ENCODE measurements at places on chromosomes 12 and 14.

- no peak overlapping the region for H3K27ac ChIP-seq
- H3K4me1 ChIP-seq: no peaks in the 10 kb centered on the region
- no peak overlapping the region for H3K4me3 ChIP-seq
- H3K27me3 ChIP-seq: no peaks in the 10 kb centered on the region
Observed at GRCh38 chr12:12774791-12775190, 10.7 kb upstream of the APOLD1 start.

DNA sequence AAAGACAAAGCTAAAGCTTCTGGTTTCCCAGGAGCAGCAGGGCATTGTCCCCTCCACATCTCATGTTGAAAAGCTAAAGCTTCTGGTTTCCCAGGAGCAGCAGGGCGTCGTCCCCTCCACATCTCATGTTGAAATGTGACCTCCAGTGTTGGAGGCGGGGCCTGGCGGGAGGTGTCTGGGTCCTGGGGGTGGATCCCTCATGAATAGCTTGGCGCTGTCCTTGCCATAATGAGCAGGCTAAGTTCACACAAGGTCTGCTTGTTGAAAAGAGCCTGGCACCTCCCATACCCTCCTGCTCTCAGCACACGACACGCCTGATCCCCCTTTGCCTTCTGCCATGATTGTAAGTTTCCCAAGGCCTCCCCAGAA, 123.7 kb downstream of the PIWIL1 start:
- no peaks in the 10 kb centered on the region for H3K4me1 ChIP-seq
- no peaks in the 10 kb centered on the region for H3K36me3 ChIP-seq
- no peak overlapping the region for H3K27ac ChIP-seq
- no peaks in the 10 kb centered on the region for H3K27me3 ChIP-seq
- H3K4me3 ChIP-seq: no peak overlapping the region

GRCh38 chr12:123854918-123855317, 92.8 kb downstream of the DNAH10 start:
- H3K27me3 ChIP-seq: peaks cover 8% of the 10 kb centered on the region
- H3K36me3 ChIP-seq: no peaks in the 10 kb centered on the region
- H3K4me1 ChIP-seq: no peaks in the 10 kb centered on the region
- H3K4me3 ChIP-seq: no peak overlapping the region

DNA sequence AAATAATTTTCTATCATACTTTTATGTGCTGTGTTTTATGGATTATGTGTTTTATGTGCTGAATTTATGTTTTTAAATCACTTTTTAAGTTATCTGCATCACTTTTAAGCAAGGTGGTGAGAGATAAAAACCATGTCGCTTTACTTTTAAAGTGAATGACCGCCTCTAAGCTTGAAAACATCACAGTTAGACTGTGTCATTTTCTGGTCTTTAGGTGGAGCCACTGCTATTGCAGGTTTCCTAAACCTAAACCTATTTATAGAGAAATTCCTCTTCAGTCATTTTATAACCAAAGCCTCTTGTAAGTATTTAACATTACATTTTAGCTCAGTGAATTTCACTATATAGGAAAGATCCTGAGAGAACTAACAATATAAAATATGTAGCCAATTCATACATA, 21.0 kb upstream of the MDM2 start:
- H3K4me1 ChIP-seq: no peaks in the 10 kb centered on the region
- no peak for DNase-seq
- no peak overlapping the region for H3K4me3 ChIP-seq

GRCh38 chr14:22478670-22479069, 110.4 kb downstream of the DAD1 start:
- no peaks in the 10 kb centered on the region for H3K4me1 ChIP-seq
- peak overlapping the region; percentile 86 for H3K27ac ChIP-seq
- peak overlapping the region; percentile 75 for H3K4me3 ChIP-seq
- H3K36me3 ChIP-seq: peaks cover 30% of the 10 kb centered on the region
- H3K27me3 ChIP-seq: no peaks in the 10 kb centered on the region

DNA sequence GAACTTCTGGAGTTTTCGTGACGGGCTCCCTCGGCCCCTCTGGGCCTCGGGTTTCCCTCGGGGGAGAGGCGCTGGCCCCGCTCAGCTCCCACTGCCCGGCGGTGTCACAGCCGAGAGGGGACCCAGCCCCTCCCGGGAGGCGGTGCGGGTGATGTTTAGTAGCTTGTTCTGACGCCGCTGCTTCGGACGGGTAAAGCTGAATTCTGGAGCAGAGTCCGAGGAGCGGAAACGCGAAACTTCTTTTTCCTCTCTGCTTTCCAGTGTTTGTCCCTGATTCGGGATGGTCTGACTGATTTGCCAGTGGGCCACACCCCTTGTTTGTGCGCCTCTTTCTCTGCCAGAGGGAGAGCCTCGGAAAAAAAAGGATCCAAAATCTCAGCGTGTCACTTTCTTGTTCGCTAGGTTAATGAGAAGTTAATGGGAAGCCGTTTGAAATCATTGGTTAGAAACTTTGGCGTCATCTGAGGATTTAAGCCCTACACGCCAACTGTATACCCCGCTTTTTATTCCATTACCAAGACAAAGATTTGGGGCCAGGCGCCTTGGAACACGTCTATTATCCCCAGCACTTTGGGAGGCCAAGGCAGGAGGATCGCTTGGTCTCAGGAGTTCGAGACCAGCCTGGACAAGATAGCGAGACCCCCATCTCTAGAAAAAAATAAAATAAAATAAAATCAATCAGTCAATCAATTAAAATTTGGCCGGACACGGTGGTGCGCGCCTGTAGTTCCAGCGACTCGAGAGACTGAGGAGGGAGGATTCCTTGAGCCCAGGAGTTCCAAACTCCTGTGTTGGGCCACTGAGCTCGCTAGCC, 756 bp downstream of the TULP3 start:
- no peaks in the 10 kb centered on the region for H3K27me3 ChIP-seq
- H3K36me3 ChIP-seq: peaks cover 38% of the 10 kb centered on the region
- H3K4me1 ChIP-seq: peaks cover 38% of the 10 kb centered on the region
- no peak for DNase-seq

DNA sequence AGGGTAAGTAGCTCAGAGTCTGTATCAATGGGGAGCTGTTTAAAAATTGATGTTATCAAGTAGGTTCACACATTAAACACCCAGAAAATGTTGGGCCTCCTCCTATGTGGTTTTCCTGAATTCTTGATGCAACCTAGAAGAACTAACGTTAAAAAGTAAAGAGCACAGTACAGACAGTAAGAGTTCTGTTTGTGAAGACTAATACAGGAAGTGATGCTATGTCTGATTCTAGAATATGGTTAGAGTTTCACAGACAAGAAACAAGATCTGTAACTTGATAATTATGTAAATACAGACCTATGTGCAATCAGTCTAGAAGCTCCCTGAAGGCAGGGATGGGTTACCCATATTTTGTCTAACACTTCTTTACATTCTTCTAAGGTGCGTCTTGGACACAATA, 214.9 kb upstream of the BTG1 start:
- H3K27me3 ChIP-seq: no peaks in the 10 kb centered on the region
- DNase-seq: no peak
- peak overlapping the region; percentile 81 for H3K27ac ChIP-seq
- H3K36me3 ChIP-seq: peaks cover 48% of the 10 kb centered on the region
- peaks cover 67% of the 10 kb centered on the region for H3K4me1 ChIP-seq

- no peak overlapping the region for H3K4me3 ChIP-seq
- no peak overlapping the region for H3K27ac ChIP-seq
- peaks cover 3% of the 10 kb centered on the region for H3K4me1 ChIP-seq
Observed at GRCh38 chr14:55975281-55975910, 142.8 kb upstream of the PELI2 start.

DNA sequence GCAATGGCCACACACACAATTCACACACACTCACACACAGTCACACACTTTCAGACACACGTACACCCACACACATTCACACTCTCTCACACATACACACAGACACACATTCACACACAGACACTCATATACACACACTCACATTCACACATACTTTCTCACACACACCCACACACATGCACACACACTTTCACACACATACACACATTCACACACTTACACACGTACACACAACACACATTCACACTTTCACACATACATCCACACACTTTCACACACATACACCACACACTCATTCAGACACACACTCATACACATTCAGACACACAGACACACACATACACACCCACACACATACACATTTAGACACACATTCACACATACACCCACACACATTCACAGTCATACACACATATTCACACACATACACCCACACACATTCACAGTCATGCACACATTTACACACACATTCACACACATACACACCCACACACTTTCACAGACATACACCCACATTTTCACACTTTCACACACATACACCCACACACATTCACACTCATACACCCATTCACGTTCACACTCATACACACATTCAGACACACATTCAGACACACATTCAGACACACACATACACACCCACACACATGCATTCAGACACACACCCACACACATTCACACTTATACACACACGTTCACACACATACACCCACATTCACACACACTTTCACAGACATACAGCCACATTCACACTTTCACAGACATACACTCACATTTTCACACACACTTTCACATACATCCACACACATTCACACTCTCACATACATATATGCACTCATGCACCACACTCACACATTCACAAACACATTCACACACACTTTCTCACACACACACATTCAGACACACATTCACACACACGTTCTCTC, 52.6 kb upstream of the C14orf180 start:
- H3K27me3 ChIP-seq: peaks cover 12% of the 10 kb centered on the region
- H3K36me3 ChIP-seq: no peaks in the 10 kb centered on the region
- no peak for DNase-seq
- H3K4me1 ChIP-seq: peaks cover 5% of the 10 kb centered on the region

DNA sequence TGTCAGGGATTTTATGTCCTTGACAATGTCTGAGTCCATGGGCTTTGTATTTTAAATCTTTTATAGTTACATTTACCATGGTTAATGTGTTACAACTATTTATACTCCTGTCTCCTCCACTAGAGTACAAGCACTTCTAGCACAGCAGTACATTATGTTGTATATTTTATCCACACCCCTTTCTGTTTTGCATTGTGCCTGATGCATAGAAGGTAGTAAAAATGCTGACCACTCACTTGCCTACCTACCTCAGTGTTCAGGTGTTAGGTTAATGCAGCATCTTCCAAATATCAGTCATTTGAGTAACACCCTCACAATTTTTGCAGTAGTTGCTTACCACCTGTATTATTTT, 31.1 kb upstream of the SLC38A2 start:
- H3K27ac ChIP-seq: no peak overlapping the region
- peaks cover 60% of the 10 kb centered on the region for H3K4me1 ChIP-seq
- H3K36me3 ChIP-seq: no peaks in the 10 kb centered on the region
- H3K27me3 ChIP-seq: no peaks in the 10 kb centered on the region
- DNase-seq: no peak

GRCh38 chr12:132986885-132987225, 688 bp downstream of the ZNF26 start:
- H3K36me3 ChIP-seq: peaks cover 65% of the 10 kb centered on the region
- H3K27ac ChIP-seq: peak overlapping the region; percentile 97
- DNase-seq: no peak
- peaks cover 32% of the 10 kb centered on the region for H3K4me1 ChIP-seq
- H3K4me3 ChIP-seq: peak overlapping the region; percentile 94

- H3K36me3 ChIP-seq: no peaks in the 10 kb centered on the region
- H3K27me3 ChIP-seq: no peaks in the 10 kb centered on the region
- H3K27ac ChIP-seq: no peak overlapping the region
- no peaks in the 10 kb centered on the region for H3K4me1 ChIP-seq
Observed at GRCh38 chr14:62592877-62593276, 452.4 kb downstream of the KCNH5 start.

- H3K4me1 ChIP-seq: peaks cover 8% of the 10 kb centered on the region
- DNase-seq: no peak
Observed at GRCh38 chr12:68896881-68897540, 36.0 kb downstream of the CPM start.

- peaks cover 6% of the 10 kb centered on the region for H3K4me1 ChIP-seq
- no peak overlapping the region for H3K27ac ChIP-seq
- no peak overlapping the region for H3K4me3 ChIP-seq
- H3K36me3 ChIP-seq: no peaks in the 10 kb centered on the region
- peaks cover 9% of the 10 kb centered on the region for H3K27me3 ChIP-seq
- no peak for DNase-seq
Observed at GRCh38 chr14:59032826-59033225, 155.6 kb upstream of the DAAM1 start.

GRCh38 chr14:74552623-74553022, 59.1 kb downstream of the ISCA2 start:
- no peaks in the 10 kb centered on the region for H3K27me3 ChIP-seq
- no peak overlapping the region for H3K27ac ChIP-seq
- H3K4me1 ChIP-seq: no peaks in the 10 kb centered on the region
- H3K4me3 ChIP-seq: no peak overlapping the region
- H3K36me3 ChIP-seq: no peaks in the 10 kb centered on the region

- no peak for DNase-seq
- H3K27ac ChIP-seq: no peak overlapping the region
- H3K27me3 ChIP-seq: no peaks in the 10 kb centered on the region
- no peaks in the 10 kb centered on the region for H3K36me3 ChIP-seq
Observed at GRCh38 chr12:7864601-7865150, 8.0 kb downstream of the SLC2A14 start.
